ENCODE measurements at places on chromosomes 1 and 21. TPM values are rescaled to one million over a fixed set of nuclear protein-coding genes. Genes with fewer than 3 reads are reported as not detected.

DNA sequence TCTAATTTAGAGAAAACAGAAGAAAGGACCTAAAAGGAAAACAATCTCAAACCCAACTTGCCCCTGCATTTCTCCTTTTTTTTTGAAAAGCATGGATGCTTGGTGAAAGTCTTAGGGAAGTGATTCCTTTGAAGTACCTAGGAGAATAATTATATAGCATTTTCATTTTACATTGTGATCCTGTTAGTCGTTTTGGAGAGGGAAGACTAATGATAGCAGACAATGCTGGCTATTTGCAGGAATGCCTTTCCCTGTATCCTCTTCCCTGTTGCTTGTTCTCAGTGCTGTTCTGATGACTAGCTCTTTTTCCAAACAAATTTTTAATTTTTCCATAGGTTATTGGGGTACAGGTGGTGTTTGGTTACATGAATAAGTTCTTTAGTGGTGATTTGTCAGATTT is 53.9 kb downstream of the LAMC1 start:
- no peak for DNase-seq
- H3K27me3 ChIP-seq: no peaks in the 10 kb centered on the region
- no peak overlapping the region for H3K27ac ChIP-seq
- no peak overlapping the region for H3K4me3 ChIP-seq
- H3K4me1 ChIP-seq: peaks cover 3% of the 10 kb centered on the region
- H3K36me3 ChIP-seq: no peaks in the 10 kb centered on the region

GRCh38 chr1:243287652-243288051 is 31.8 kb downstream of the SDCCAG8 start:
- DNase-seq: no peak
- no peaks in the 10 kb centered on the region for H3K27me3 ChIP-seq
- peak overlapping the region; percentile 53 for H3K27ac ChIP-seq
- no peak overlapping the region for H3K4me3 ChIP-seq
- H3K36me3 ChIP-seq: peaks cover 11% of the 10 kb centered on the region

Gene SLC5A3
- total RNA-seq: 13.3 TPM

- H3K4me1 ChIP-seq: no peaks in the 10 kb centered on the region
- DNase-seq: no peak
- no peaks in the 10 kb centered on the region for H3K36me3 ChIP-seq
- no peak overlapping the region for H3K4me3 ChIP-seq
- H3K27ac ChIP-seq: no peak overlapping the region
- no peaks in the 10 kb centered on the region for H3K27me3 ChIP-seq
These were observed 115.8 kb downstream of the DSCAM start for GRCh38 chr21:40731206-40731605.

GRCh38 chr1:53629101-53629691 is 109.8 kb downstream of the GLIS1 start:
- H3K27me3 ChIP-seq: no peaks in the 10 kb centered on the region
- peak; percentile 21 for DNase-seq
